Skeletal muscle cell (primary cell): ENCODE measurements at places on chromosomes 2 and 18.

GRCh38 chr2:43389581-43390466 is 163.4 kb upstream of the ZFP36L2 start:
- DNase-seq, result no peak

DNA sequence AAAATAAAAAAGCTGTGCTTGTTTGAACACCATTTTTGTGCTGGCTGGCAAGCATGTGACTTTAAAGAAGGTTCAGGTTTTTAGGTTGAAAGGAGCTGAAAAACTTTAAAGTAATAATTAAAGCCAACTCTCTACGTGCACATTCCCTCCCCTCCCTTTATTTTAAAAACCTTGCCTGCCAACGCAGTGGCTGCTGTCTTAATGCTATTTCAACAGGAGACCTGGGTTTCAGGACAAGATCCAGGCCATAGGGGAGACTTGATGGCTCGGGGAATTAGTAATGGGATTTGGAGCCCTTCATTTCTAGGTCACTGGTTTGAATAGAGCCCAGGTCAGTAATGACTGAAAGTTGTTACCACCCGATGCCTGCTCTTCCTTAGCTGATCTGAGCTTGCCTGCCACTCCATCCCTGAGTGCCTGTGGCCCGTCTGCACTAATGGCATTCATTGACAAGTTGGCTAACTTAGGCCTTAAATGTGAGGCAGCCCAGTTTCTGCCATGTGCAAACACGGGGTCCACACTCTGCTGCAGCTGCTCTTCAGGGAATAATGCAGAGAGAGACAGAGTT is 1233.2 kb upstream of the ZEB2 start:
- DNase-seq, result no peak

- DNase-seq, result no peak
Observed at GRCh38 chr18:33114749-33115148, 325.8 kb downstream of the CCDC178 start.

GRCh38 chr2:33784488-33784887 is 185.4 kb upstream of the FAM98A start:
- DNase-seq, result no peak

- no peak for DNase-seq
Observed at GRCh38 chr2:166376488-166376828, 714 bp upstream of the SCN9A start.

DNA sequence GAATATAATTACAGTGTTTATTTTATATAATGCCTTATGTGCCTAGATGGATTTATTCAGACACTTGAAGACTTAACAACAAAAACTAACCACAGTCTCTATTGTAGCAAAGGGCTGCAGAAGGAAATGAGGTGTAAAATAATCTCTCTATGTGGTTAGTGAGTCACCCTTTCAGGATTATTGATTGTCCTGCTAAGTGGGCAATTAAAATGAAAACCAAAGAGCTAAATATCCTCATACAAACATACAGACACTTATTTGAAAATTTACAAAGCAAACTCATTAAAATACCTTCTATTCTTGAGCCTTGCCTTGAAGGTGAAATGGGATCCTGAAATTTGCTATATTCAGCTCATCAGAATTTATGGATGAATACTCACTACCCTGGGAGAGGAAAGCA is 27.7 kb upstream of the DCC start:
- no peak for DNase-seq

DNA sequence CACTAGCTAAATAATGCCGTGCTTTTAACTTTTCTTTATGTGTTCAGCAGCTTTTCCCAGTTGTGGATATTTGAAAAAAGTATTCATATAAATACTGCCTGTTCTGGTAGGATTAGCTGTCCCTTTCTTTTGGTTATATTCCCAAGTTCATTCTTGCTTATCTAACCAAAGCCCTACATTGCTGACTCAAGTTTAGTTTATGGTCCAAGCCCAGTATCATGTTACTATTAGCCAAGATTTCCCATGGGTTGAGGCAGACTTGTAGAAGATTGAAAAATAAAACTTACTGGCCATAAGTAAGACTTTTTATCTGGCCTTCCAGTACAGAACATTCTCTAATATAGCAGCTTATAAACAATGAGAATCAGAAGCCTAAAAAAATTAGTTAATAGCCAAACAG is 49.7 kb upstream of the NFE2L2 start:
- DNase-seq, result peak; percentile 88

GRCh38 chr2:8315531-8316165 is 366.2 kb upstream of the ID2 start:
- DNase-seq, result no peak

DNA sequence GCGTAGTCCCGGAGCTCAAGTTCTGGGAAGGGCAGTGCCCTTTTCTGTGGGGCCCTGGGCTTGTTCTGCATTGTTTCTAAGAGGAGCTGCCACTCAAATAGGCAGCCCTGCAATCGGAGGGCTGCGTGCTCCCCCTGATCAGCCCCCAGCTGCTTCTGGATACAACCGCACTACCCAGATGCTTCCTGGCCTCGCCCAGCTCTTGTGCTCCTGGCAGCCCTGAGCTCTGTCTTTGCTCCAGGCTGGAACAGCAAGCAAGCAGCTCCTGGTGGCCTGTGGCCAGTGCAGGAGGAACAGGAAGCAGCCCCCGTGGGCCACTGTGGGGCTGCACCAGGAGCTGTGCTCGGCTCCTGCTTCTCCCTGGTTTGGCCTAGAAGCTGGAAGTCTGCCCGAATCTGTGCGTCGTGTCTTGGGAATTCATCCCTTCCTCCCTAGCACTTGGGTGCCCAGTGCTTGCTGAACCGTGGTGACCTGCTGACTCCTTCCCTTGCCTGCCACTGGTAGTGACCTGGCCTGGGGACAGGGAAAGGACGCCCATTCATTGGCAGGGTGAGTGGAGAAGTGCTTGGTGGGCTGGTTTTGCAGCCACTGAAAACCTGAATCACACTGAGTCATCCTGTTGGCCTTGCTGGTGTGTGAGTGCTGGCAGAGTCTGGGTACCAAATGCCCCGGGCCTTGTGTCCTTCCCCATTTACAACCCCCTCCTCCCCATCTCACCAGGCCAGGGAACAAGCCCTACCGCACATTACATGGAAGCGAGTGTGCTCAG is 27.3 kb upstream of the NTSR2 start:
- peak; percentile 32 for DNase-seq

DNA sequence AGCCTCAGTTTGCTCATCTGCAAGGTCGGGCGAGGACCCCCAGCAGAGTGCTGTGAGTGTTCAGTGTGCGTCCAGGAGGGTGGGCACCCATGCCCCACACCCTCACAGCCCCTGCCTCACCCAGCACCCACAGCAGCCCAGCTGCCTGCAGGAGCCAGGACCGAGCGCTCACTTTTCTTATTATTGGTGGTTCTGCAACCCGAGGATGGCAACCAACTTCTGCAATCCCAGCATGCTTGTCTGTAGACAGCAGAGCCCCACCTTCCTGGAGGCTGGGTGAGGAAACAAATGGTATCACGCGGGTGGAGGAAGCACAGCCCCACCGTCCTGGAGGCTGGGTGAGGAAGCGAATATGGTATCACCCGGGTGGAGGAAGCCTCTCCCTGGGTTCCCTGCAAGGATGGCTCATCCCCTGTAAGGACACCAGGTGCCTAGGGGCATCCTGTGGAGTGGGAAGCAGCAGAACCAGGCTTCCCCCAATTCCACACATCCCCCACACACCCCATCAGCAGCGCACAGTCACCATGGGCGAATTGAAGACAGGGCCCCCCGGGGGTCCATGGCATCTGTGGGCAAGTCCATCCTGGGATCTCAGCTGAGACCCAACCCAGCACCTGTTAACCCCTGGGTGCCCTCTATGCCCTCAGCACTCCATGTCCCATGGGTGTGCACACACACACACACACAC is 220.5 kb upstream of the RAB6C start:
- DNase-seq, result no peak

DNA sequence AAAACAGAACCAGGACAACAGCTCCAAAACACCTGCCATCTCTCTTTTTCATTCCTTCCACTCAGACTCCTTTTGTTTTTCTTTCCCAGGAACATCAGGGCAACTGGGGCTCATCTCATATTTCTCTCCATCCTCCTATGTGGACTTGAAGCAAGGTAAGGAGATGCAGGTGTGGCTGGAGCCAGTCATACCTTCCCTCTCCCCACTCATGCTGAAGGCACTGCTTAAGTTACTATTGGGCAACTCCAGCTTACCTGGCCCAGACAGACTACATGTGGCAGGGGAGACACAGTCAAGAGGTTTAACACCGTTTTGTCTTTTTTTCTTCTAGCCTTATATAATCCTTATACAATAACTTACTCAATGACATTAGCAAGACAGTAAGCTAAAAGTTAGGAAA is 38.4 kb downstream of the LAMA1 start:
- no peak for DNase-seq

- DNase-seq, result no peak
Observed at GRCh38 chr2:9739531-9739964, 103.7 kb upstream of the TAF1B start.

DNA sequence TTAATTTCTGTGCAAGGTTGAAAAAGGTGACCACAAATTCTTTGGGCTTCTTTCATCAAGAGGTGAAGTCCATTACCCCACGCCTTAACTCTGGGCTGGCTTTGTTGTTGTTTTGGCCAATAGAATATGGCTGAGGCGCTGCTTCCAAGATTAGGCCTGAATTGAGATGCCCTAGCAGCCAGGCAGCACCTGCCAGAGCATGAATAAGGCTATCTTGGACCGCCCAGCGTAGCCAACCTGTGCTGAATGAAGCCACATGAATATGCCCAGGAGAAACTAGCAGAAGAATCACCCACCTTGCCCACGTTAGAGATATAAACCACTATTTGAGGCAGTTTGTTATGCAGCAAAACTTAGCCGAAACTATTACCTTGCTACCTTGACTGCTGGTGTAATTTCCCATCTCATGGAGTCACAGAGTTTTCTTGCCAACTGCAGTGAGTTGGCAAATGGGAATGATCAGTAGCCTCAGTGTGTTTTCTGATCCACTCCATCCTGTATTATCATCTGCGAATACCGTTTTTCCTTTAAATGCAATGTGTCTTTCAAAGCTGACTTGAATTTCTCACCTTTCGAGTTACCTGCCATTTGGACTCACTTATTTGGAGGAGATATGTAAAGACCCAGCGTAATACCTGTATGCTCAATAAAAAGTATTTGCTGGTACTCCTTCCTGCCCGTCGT is 679 bp downstream of the TSGA10 start:
- DNase-seq, result no peak

- no peak for DNase-seq
Observed at GRCh38 chr2:16155366-16155765, 215.0 kb downstream of the MYCN start.

DNA sequence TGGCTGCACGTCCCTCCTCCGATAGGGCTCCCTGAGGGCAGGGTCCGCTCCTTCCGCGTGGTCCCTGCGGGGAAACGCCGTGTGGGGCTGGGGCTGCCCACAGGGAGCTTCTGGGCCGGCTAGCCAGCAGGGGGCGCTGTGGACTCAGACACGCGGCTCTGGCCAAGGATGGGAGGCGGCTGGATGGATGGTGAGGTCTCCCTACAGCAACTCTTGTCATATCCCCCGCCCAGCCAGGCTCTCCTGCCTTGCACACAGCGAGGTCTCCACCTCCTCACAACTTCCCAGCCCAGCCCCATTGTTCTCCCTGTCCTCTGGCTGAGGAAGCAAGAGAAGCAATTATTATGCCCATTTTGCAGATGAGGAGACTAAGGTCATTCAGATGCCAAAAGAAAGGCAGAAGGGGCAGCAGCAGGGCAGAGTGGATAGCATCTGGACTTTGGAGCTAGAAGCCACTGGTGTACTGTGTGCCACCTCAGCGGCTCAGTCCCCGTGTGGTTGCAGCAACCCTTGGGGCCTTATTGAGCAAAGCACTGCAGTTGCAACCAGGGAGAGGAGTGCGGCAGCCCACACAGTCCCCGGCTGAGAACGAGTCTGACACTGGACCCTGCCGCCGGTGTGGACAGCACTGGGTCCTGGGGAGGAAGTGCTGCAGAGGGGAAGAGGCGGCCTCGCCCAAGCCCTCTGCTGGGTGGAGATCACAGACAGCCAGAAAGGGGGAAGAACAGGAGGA is 99.0 kb downstream of the ZFP36L2 start:
- DNase-seq, result no peak

DNA sequence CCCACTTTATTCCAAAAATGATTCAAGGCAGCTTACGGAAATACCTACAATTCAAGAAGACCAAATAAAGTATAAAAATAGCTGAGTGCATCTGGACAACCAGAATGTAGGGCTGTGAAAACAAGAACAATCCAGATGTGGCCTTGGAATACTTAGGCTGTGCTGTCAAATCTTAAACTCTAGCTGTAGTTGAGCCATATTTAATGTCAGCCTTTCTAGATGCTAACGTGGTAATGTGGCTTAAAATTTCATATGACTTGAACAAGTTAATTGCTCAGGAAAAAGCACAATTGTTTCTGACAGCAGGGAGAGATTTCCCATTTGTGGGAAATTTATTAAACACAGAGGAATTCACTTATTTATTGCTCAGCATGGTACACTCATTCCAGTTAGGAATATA is 14.6 kb upstream of the NAPG start:
- DNase-seq, result no peak

- DNase-seq, result peak; percentile 75
Observed at GRCh38 chr2:178298785-178299212, 104.5 kb downstream of the OSBPL6 start.

GRCh38 chr2:105674401-105674800 is 70.3 kb upstream of the NCK2 start:
- DNase-seq, result no peak

GRCh38 chr18:37476182-37476581 is 89.4 kb downstream of the CELF4 start:
- DNase-seq, result no peak

DNA sequence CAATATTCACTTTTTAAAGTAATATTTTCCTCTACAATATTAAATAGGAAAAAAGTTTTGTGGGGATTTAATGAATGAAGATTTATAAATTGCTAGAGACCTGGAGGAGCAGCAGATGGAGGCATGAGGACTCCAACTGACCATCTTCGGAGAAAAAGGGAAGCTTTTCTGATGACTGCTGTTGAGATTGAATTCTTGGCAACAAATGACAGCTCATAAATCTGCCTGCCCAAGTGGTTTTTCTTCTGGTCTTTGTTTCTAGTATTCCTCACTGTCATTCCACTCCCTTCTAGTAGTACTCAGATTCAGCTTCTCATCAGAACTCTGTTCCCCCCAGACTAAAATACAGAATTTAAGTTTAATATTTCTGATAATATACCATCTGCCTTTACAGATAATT is 157.0 kb downstream of the EML6 start:
- no peak for DNase-seq

- no peak for DNase-seq
Observed at GRCh38 chr2:118874324-118874723, 26.9 kb upstream of the EN1 start.

- DNase-seq, result no peak
Observed at GRCh38 chr2:219408204-219408603, 10.0 kb upstream of the DES start.

DNA sequence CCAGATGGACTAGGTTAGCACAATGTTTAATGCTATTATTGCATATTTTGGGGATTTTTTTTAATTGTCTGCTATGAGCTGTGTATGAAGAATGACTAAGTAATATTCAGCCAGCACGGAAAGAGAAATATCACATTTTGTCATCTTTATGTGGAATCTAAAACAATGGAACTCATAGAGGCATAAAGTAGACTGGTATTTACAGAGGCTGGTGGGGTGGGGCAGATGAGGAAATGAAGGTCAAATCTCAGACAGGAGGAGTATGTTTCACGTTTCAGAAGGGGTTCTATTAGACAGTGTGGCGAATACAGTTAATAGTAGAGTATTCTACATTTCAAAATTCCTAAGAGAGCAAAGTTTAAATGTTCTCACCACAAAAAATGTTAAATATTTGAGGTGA is 4.7 kb downstream of the CDH19 start:
- DNase-seq, result no peak
